Foreskin fibroblast (primary cell): ENCODE measurements at places on chromosomes 7 and 10.

DNA sequence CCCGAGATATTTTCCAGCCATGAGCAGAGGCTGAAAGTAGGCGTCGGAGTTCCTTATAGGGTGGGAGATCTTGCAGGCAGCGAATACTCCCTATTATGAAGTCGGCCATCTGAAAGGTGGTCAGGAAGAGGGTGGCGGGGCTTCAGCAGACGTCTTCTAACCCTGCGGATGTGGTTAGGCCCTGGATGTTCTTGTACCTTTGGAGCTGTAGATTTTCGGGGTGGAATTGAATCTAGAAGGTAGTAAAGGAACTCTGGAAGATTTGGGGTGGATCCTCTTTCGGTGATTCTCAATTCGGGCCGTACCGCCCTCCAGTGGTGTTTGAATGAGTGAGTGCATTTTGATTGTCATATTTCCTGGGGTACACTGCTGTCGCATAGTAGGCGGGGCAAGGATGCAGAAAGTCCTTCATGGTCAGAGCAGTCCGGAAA lies 635 bp downstream of the NUP205 start:
- peak; percentile 81 for DNase-seq

DNA sequence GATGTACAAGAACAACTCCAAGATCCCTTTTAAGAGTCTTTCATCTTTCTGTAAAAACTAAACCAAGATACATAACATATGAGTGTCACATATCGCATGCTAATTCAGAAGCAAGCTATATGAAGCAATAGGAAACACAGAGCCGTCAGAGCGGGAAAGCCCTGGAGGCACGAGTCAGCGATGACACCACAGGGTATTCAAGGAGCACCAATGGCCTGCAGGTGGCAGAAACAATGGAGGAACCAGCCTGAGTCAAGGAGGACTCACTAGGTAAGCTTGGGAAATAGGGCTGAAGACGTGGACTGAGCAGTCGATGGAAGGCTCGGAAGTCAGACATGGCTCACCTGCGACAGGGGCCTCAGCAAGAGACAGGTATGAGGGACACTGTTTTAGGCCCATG lies 214.4 kb downstream of the FAM107B start:
- peak; percentile 49 for DNase-seq

- no peak for DNase-seq
Measured at GRCh38 chr7:15848362-15848761, 161.9 kb upstream of the MEOX2 start.

DNA sequence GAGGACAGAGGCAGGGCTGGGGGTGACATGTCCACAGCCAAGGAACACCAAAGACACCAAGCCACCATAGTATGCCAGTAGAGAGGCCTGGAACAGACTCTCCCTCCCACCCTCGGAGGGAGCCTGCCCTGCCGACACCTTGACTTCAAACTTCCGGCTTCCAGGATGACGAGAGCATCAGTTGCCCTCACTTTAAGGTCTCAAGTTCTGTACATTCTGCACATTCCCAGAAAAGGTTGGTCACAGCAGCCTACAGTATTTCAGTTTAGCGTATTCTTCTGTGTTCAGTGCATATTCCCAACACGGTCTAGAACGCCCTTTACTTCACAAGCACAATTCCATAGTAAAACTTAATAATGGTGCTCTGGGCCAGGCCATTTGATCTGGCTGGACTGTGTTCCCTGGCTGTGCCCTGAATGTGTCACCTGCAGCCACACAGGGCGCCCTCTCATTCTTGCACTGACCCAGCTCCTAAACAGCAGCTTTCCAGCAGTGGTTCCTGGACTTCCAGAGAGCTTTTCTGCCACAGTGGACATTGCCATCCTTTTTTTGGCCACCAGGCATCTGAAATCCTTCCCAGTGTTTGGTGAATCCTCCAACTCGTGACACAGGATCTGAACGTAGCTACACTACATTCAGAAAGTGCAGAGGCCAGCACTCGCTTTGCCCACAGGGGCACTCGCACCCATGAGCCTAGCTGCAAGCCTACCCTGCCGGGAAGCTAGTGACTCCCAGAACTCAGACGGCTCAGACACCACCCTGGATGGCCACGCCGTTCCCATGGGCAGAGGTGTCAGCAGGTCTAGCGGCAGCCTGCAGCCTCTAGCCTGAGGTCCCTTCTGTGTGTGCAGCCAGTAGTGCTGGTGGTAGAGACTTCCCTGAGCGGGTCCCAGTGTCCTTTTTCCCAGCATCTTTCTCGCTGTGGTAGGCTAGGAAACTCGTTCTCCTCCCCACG lies 36.4 kb upstream of the INSIG1 start:
- DNase-seq: no peak

DNA sequence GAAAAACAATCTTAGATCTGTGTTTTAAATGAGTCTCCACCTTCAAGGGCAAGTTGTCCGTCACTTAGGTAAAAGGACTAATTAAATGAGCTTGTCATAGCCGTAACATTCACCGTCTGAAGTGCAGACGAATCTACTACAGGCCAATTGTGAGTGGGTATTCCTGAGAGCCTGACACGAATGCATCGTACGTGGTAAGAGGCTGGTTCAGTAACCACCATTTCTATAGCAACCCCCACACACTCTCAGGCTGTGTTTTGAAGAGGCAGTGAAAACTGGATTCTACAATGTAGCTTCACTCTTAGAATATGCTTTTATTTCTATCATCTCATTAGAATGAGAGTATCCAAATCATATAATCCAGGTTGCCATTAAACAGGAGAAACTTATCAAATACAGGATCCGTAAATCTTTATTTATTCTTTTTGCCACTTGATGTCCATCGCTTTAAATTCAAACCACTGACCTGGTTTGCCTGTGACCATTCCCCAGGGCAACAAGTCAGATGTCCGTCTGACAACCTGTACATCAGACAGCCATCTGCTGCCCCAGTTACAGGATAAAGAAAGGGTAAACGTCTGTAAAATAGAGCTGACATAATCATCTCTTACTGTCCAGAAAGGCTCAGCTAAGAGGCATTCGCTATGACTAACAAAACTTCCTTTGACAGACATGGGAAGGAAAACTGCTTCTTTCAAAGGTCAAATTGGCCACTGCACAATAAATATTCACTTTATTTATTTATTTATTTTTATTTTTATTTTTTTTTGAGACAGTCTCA lies 70.3 kb upstream of the NMT2 start:
- peak; percentile 32 for DNase-seq

DNA sequence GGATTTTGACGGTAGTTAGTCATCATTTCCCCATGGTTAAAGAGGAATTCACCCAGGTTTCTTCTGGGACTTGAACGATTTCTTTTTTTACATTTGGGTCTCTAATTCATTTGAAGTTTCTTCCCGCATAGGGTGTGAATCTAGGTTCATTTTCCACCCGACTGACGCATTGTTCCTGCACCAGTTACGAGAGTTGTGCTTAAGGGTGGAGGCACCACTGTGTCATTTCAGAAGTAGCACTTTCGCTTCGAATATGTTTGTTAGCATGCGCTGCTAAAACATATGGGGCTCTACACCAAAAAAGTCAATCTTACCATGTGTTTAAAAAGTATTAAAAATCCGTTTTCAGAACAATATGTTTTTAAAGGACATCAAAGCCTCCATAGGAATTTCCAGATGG lies 140.3 kb downstream of the VIPR2 start:
- DNase-seq: no peak

DNA sequence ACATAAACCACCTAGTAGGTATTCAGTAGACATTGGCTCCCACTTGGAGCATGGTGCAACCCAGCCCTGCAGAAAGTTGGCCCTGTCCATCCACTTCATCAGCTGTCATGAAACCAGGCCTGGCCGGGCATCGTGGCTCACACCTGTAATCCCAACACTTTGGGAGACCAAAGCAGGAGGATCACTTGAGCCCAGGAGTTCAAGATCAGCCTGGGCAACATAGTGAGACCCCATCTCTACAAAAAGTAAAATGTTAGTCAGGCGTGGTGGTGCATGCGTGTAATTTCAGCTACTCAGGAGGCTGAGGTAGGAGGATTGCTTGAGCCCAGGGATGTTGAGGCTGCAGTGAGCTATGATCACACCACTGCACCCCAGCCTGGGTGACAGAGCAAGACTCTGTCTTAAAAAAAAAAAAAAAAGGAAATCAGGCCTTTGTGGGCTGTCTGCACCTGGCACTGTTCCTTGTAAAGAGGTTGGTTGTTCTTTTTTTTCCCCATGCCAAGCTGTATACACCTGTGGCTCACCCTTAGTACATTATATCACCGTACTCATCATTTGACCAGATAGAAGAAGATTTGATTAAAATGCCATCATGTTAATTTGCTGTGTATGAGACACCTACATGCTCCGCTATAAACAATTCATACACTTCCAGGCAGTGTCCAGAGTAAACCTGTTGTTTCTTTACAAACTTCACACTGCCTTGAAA lies 45.4 kb upstream of the GRID1 start:
- DNase-seq: no peak

- no peak for DNase-seq
Measured at GRCh38 chr10:126907423-126907970, 2.3 kb downstream of the DOCK1 start.

- no peak for DNase-seq
Measured at GRCh38 chr7:105618016-105618296, 36.7 kb upstream of the EFCAB10 start.

DNA sequence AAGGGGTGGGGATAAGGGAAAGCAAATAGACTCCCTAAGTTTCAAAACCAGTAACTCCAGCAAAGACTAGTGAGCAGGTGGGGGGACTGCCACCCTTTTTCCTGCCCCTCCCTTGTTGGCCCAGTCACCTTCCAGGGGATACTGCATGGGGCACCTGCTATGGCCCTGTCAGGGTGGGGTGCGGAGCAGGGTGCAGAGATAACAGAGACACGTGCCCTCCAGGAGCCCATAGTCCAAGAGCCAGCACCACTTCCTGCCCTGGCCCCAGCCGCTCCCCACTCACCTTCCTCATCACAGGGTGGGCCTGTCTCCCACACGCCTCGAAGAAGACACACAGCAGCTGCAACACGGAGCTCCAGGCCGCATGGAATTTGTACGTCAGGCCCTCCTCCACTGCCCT lies 20.6 kb downstream of the RRP12 start:
- DNase-seq: no peak

DNA sequence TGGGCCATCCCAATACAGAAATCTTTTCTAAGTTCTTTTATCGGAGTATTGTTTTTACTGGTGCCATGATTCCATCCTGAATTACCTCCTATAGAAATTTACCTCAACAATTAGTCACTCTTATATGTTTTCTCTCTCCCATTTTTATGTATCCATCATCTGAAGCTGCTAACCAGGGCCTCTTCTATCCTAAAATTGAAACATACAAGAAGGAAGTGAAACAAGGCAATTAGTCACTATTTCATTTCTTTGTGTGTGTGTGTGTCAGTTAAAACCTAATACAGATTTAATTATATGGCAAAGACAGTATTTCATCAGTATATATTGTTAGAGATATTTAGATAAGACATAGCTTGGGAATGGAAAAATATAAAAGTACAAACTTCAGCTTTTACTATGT lies 148.4 kb upstream of the AHR start:
- no peak for DNase-seq

GRCh38 chr7:22356010-22356691 lies 803 bp downstream of the RAPGEF5 start:
- no peak for DNase-seq

GRCh38 chr10:61128196-61128595 lies 184.2 kb upstream of the RHOBTB1 start:
- no peak for DNase-seq

GRCh38 chr7:106813705-106814305 lies 51.3 kb upstream of the PIK3CG start:
- no peak for DNase-seq
